ENCODE measurements at places on chromosomes 11 and 22. TPM values are rescaled to one million over a fixed set of nuclear protein-coding genes. Genes with fewer than 3 reads are reported as not detected.

The RHOD gene
- not detected for total RNA-seq

The GRIA4 gene
- not detected for total RNA-seq

DNA sequence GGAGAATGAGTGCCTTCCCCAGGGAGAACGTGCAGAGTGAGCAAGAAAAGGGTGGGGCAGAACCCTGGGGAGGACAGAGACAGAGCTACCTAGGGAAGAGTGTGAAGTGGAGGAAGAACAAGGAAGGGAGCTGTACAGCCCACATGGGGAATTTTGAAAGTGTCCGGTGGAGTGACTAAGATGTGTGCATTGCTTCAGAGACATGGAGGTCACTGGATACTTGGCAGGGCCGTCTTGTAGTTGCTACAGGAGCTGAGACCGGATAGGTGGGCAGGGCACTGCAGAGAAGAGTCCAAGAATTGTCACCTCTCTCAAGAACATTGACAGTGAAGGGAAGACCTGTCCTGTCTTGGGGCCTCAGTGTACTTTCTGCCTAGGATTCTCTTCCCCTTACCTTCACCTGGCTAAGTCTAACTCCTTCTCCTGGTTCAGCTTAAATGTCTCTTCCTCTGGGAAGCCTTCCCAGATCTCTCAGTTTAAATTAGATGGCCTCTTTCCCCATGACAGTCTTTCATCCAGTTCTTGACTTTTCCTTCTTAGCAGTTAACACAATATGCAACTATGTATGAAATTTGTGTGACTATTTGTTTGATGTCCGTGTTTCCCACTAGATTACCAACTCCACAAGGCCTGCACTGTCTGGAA lies 9.2 kb upstream of the P2RY6 start:
- DNase-seq: no peak

DNA sequence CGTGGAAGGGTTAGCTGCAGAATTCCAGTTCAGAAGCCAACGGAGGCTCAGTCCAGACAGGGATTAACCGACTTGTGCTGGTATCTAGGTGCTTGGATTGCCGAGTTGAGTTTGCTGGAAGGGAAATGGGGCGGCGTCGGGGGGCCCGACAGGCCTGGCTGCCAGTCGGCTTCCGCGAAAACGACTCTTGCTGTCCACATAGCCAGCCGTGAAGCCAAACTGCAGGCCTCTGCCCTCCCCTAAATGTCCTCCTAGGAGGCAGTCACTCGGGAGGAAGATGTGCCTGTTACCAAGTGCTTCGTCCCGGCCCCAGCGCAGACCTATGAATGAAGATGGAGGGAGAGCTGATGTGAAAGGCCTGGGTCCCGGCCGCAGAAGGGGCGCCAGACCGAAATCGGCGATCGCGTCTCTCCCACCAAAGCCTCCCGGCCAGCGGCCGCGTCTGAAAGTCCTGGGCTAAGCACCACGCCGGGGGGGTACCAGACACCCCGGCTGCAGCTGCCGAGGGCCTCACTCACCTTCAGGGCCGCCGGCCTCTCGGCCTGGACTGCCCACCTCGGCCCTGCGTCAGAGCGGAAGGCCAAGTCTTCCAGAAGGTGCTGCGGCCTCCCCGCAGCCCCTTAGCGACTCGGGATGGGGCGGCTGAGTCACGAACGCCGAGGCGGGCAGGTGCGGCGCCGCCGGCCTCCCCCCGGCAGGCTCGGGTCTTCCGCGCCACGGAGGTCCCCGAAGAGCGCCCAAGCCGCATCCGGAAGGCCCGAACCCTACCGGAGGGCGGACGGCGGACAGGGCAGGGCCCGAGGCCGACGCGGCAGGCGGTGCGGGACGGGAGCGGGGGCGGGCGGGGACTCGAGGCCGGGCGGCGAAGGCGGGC lies 7.5 kb downstream of the DPAGT1 start:
- no peak for DNase-seq

DNA sequence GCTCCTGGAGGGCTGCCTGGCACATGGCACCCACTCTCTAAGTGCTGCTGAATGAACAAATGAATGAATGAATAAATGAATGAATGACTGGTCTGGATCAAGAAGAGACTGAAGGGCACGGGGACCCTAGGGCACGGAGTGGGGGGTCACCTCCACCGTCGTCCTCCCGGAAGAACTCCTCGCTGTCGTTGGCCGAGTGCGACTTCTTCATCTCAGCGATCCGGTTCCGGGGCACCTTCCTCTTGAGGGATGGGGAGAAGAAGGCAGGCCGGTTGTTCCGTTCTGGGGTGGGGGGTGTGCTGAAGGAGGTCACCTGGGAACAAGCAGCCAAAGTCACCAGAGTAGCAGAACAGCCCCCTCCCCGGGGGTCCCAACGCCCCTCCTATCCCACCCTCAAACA lies 36.0 kb downstream of the NUP50 start:
- DNase-seq: no peak

DNA sequence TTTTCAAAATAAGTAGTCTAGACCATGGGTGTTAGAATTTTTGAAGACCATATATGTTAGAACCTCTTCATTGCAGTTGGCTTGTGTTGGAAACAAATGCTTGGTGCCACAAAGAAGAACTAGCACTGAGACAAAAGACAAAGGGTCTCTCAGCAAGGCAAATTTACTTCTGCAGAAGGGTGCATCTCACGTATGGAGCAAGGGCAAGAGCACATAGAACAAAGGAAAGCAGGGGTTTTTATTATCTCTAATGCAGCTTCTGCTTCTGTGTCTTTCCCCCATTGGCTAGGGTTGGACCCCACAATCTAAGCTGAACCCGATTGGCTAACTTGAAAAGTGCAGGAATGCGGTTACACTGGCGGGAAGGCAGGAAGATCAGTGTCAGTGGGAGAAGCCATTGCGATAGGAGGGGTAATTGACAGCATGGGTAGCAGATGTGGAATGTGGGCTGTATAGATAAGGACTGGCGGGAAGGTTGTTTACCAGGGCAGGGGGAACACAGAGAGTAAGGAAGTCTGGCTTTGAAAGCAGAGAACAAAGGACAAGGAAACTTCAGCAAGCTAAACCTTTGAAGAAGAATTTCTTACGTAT lies 9.2 kb upstream of the RBMXL2 start:
- no peak for DNase-seq

GRCh38 chr11:63595296-63595695 lies 18.9 kb downstream of the PLAAT3 start:
- no peak for DNase-seq

- no peak for DNase-seq
Observed at GRCh38 chr22:47796128-47796908, 1033.9 kb downstream of the TBC1D22A start.

- no peak for DNase-seq
Observed at GRCh38 chr11:30131535-30131934, 99.3 kb upstream of the FSHB start.

DNA sequence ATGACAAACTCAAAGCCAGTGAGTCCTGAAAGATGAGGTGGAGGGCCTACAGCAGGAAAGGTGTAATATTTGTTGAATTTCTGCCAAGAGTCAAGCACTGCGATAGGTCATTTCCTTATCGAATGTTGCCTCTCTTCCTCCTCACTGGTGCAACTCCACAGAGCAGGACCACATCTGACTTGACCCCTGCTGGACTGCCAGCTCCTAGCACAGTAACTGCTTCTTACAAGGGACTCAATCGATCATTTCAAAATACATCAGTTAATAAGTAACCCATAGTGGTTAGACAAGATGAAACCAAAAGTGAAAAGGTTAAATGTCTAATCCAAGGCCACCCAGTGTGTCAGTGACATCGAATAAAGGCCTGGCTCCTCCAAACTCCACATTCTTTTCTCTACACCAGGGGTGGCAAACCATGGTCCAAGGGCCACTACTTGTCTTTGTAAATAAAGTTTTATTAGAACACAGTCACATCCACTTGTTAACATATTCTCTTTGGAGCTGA lies 98.5 kb upstream of the CSNK2A3 start:
- no peak for DNase-seq

GRCh38 chr11:9760193-9760575 lies 96.3 kb downstream of the SWAP70 start:
- no peak for DNase-seq

- no peak for DNase-seq
Observed at GRCh38 chr22:34608540-34609115, 457.3 kb upstream of the ISX start.

DNA sequence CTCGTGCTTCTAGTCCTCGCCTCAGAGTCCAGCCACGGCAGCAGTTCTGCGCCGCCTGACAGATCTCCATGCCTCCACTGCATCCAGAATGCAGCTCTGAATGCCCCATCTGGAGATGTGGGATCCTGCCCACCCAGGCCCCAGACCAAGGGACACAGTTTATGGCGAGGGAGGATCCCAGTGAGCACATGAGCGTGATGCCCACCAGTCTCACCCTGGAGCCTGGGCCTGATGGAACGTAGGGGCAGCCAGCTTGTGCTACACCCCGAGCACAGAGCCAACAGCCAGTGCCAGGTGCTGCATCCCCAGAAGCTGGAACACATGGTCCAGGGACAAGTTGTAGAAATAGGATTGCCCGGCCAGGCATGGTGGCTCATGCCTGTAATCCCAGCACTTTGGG lies 10.4 kb downstream of the IGLL1 start:
- no peak for DNase-seq

DNA sequence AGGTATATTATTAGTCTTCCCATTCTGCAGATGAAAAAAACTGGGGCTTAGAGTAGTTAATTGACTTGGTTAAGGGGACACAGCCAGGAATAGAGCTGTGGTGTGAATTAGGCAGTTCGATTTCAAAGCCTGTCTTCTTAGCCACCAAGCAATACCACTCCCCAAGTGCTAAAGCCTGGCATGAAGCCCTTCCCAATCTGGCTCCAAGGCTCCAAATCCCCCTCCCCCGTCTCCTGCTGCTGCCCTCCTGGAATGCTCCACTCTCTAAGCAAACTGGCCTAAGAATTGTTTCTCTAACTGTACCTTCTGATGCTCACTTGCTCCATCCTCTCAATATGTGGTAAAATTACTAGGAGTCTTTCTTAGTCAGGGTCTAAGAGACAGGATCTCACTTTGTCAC lies 18.6 kb downstream of the ASCC2 start:
- no peak for DNase-seq

DNA sequence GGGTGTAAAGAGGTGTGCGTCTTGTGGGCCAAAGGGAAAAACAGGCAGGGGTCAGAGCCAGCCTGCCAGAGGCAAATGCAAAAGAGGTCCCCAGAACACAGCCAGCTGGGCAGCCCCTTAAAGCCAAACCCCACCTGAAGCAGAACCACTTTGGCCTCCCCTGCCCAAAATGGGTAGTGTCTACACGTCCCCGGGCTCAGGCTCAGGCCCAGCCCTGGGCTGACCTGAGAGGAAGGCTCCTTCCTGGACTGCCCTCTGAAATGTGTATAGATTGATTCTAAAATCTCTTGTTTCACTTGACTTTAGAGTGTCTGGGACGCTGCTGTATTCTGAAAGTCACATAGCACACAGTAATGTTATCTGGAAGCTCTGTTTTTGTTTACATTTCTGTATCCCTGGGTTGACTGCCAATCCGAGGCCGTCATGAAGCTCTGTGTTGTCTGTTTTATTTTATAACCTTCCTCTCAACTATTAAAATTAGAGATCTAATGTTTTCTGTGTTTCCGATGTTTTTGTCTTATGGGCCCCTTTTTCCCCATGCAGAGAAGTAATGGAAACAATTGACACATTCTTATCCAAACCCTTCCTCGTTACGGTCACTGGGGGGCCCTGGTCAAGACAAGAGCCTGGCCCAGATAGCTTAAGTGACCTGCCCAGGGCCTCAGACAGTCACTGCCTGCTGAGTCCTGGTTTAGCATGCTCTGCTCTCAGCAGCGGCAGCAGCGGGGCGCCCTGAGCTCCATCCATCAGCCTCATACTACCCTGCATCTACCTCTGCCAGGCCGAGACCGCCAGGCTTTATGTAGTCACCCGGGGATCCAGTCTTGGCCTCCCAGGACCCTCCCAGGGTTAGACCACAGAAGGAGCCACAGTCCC lies 10.1 kb downstream of the OVOL1 start:
- no peak for DNase-seq

GRCh38 chr11:134224710-134225664 lies 516 bp downstream of the VPS26B start:
- DNase-seq: no peak

GRCh38 chr11:119417726-119418540 lies 5.0 kb downstream of the THY1 start:
- no peak for DNase-seq

DNA sequence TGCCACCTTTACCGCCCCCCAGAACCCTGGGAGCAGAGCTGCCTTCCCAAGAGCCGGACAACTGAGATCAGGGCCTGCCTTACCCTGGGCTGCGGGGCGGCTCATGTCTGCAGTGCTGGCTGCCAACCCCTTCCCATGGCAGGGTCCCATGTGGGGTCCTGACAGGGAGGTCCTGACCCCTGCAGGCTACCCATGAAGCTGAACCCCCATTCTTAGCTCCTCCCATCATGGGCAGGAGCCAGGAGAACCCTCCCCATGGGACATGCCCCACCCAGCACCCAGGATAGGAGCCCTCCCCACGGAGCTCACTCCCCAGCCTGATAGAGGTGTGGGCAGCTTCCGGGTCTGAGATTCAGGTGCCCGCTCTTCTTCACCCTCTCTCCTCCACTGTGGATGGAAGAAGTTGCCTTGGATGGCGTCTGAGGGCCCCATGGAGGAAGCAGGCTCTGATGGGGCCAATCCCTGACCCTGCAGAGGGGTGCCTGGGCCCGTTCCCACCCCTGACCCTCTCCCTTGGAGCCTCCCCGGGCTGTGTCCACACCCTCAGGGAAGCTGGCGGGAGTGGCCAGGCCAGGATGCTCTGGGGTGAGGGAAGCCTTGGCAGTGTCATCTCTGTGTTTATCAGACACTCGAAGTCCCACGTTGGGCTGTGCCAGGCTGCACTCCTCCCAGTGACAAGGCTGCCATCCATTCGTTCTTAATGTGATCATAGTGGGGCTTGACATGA lies 1508.2 kb downstream of the BRD1 start:
- DNase-seq: no peak
